Fibroblast of skin of right biceps (primary cell): ENCODE measurements at places on chromosomes 16 and 17.

DNA sequence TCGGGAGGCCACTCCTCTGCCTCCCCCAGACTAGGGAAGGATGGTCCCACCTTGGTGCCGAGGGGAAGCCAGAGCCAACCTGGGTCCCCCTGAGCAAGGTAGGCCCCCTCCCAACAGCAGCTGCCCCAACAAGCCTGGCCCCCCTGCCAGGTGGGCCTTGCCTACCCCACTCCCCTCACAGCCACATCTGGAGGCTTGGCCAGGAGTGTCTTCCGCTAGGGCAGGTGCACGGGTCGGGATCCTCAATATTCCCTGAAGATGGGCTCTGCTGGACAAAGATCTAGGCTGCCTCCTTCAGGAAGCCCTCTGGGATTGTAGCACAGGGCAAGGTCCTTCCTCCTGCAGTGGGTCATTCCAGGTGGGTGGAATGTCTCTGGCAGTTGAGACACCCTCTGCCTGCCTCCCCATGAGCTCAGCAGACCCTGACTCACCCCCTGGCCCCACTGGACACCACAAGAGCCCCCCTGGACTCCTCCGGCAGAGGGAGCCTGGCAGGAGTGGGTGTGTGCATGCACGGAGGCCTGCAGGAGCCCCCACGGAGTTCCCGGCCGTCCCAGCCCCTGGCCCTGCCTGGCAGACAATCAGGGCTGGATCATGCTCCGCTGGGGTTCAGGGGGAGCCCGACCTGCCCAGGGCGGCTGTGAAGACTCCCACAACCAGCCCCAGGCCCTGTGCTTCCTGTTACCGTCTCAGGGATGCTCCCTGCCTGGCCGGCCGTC lies 435 bp downstream of the C1QTNF8 start:
- no peak for DNase-seq

DNA sequence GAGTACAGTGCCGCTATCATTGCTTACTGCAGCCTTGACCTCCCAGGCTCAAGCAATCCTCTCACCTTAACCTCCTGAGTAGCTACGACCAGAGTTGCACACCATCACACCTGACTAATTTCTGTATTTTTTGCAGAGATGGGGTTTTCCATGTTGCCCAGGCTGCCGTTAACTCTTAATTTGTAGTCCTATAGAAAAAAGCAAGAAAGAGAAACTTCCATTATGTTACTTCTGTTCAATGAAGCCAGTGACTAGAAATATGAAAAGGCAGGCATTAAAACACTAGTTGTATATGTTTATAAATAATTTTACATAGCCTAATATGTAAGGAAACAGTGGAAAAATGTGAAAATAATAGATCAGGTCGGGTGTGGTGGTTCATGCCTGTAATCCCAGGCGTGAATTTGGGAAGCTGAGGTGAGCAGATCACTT lies 9.7 kb downstream of the RAD51C start:
- no peak for DNase-seq

GRCh38 chr17:75102385-75102821 lies 7.4 kb upstream of the ARMC7 start:
- DNase-seq: no peak

DNA sequence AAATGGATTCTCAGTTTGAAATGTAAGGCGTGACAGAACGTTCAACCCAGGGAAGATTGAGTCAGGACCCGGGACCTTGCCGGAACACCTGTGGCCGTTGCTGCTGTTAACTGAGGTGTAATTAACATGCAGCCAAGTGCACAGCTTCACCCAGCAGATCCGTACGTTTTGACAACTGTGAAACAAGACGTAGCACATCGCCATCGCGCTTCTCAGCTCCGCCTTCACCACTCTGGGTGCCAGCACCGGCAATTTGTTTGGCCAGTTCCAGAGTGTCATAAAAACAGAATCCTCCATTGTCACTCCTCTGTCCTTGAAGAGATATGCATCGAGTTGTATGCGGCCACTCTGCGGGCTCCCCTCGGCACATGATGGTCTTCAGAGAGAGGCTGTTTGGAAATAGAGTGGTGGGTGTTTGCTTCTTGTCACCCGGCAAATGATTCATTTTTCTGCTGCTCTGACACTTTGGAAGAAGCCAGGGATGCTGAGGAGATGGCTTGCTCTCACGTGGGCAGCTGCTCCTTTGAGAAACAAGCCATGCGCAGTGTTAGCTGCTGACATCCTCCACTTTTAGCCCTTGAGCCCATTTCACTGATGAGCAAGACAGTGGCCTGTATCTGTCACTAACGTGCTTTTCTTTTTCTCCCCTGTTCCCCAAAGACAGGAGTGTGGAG lies 22.6 kb downstream of the NAA60 start:
- DNase-seq: no peak

- no peak for DNase-seq
These were observed 942 bp downstream of the RAB40C start for GRCh38 chr16:590815-591200.

DNA sequence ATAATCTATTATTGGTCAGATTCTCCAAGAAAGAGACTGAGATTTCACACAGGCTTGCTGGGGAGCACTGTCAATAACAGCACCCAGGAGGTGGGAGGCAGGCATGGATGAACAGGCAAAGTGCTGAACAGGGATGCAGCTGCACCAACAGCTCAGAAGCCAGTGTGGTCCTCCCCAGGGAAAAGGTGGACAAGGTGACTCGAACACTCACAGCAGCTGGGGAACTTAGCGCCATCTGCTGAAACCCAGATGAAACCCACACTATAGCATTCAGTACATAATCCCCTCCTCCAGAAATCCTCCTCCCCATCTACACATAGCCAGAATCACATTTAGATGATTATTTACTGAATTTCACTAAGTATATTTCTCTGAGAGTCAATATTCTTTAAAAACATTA lies 255.2 kb upstream of the WSB1 start:
- DNase-seq: no peak

GRCh38 chr16:5577463-5577862 lies 479.9 kb upstream of the EEF2KMT start:
- DNase-seq: no peak

DNA sequence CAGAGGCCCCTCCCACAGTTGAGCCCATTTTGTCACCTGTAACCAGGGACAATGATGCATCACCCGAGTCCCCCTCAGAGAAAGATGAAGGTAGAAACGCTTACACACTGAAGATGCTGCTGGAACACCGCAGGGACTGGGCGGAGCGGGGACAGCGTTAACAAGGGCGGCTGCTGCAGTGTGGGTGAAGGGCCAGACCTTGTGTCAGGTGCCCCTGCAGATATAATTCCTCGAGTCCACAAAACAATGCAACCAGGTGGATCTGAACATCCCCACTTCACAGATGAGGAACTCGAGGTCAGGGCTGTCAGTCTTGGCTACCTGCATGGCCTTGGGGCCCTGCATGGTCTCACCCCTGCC lies 6.3 kb upstream of the MAPK7 start:
- no peak for DNase-seq

- DNase-seq: no peak
These were observed 29.4 kb upstream of the SUPT4H1 start for GRCh38 chr17:58381124-58382035.

DNA sequence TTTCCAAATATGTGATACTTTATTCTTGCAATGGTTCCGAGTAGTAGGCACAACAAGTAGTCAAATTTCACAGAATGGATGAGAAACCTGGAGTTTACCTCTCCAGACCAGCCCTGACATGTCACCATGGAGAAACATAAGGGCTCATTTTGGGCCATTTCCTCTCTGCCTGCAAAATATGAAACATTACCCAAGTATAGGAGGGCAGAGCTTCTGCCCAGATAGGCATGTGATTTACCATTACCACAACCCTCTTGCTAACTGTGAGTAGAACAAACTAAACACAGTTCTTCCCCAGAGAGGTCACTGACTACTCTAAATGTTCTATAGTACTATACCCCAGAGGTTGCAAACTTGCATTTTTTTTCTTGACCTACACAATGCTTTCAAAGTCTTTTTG lies 15.7 kb upstream of the KPNB1 start:
- DNase-seq: no peak

DNA sequence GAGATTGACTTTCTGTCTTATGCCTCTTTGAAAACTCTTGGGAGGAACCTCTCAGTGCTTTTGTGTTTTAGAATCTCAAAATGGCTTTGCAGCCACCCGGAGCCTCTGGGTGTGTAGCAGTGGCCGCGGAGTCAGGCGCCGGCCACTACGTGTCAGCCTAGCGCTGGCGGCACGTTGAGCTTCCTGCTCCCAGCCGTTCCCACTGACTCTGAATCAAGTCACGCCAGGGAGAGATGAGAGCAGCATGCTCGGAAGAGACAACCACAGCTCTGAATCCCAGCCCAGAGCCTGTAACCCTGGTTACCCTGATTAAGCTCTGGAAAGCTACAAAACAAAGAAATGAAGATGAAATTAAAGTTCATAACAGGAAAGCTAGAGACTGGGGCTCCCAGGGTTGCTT lies 97.4 kb upstream of the CACNG5 start:
- DNase-seq: peak; percentile 55

- DNase-seq: no peak
These were observed 14.0 kb downstream of the CRISPLD2 start for GRCh38 chr16:84833542-84834402.

GRCh38 chr17:81252987-81253329 lies 13.8 kb downstream of the NDUFAF8 start:
- no peak for DNase-seq

DNA sequence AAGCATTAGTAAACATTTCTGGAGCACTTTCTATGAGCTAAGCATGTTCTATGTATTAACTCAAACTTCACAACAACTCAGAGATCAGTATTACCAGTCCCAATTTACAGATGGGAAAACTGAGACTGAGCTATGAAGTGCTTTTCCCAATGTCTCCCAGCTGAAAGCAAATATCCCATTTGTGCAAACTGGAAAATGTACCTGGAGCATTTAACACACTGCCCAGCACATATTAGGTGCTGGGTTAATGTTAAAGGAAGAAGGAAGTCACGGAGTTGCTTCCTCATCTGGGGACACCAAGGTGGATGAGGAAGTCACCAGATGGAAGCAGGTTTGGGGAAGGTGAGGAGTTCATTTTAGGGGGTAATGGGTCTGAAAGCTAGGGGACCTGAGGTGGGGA lies 66.1 kb downstream of the ABCC6 start:
- DNase-seq: no peak

- no peak for DNase-seq
These were observed 30.9 kb downstream of the SOCS1 start for GRCh38 chr16:11224894-11225676.

DNA sequence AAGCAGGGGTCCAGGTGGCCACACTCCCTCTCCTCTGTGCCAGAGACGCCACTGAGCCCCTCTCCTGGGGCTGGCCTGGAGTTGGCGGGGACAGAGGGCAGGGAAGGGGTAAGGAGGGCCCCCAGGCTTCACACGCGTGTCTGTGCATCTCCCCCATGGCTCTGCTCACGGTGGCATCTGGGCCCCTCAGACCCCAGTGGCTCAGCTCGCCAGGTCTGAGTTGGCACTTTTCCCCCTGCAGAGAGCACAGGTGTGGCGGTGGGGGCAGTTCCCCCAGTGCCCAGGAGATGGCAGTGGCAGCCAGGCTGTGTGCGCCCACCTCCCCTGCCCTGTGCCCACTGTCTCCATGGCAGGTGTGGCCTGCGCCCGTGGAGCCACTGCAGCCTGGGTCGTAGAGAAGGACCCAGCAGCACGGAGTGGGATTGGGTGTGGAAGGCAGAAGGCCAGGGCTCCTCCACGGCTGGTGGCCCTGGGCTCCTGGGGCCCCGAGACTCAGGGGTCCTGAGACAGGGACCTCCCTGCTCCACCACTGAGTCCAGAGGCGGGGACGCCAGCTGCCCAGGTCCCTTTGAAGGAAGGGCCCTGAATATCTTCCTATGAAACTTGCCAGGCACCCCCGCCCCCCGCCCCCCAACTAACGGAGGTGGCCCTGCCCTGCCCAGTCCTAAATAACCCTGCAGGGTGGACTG lies 4.3 kb upstream of the APRT start:
- DNase-seq: no peak

DNA sequence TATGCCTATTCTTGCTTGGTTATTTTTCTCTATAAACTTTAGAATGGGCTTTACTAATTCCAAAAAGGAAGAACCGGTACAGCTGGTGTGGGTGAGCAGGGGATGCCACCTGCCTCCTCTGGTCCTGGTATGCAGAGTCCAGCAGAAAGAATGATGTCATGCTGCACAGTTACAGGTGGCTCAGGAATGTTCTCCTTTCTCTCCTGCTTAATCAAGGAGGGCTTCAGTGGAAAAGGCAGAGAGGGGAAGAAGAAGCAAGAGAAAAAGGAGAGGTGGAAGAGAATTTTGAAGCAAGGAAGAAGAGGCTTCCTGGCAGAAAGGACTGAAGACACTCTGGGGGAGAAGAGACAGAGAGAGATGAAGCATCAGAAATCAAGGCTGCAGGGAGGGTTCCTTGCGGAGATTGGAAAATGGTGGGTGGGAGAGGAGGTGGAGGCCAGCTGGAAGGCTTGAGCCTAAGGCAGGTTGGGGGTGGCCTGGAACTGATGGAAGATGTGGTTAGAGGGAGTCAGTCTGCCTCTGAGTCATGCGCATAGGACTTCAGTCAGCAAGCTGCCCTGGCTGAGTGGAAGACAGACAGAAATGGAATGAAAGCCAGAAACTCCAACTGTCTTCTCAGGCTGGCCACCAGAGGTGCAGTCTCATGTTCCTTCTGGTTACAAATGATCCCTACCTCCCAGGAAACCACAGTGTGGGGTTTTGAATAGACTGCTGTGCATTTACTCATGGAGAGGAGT lies 64.6 kb upstream of the CRHR1 start:
- DNase-seq: peak; percentile 85

DNA sequence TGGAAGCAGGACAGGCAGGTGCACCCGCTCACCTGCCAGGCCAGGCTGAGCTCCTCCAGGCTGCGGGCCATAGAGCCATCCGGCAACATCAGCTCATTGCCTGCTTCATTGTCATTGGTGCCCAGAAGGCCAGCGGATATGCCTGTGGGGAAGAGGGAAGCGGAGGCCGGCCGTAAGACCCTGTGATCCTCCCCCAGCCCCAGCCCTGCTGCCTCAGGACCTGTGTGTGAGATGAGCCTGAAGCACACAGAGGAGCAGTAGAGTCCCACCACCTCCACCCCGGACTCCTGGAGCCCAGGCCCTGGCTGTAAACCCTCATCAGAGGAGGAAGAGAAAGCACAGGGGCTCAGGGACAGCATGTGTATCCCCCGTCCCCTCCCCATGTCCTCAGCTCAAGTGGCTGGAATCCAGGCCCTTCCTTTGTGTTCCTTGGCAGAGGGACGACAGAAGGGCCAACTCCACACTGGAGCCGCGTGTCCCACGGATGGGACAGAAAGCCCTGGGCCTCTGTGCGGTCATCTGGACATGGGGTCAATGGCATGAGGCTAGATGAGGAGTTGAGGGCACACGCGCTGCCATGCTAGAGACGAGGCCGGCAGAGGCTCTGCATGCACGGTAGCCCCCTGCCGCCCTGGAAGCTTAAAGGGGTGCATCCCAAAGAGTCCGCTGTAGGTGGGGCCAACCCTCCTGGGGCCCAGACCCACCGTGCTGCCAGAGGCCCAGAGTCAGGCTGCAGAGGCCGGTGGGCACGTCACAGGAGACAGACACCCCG lies 39.1 kb downstream of the RMI2 start:
- no peak for DNase-seq

- no peak for DNase-seq
These were observed 56.7 kb downstream of the PLXDC1 start for GRCh38 chr17:39094607-39095308.
